Right forelimb (tissue), 1 donor: ENCODE measurements at places on chromosomes 7 and 10.

- DNase-seq = no peak
These were observed 2.0 kb upstream of the HOGA1 start for GRCh38 chr10:97582169-97582568.

- peak; percentile 37 for DNase-seq
These were observed 1.0 kb upstream of the PAX2 start for GRCh38 chr10:100744136-100744986.

DNA sequence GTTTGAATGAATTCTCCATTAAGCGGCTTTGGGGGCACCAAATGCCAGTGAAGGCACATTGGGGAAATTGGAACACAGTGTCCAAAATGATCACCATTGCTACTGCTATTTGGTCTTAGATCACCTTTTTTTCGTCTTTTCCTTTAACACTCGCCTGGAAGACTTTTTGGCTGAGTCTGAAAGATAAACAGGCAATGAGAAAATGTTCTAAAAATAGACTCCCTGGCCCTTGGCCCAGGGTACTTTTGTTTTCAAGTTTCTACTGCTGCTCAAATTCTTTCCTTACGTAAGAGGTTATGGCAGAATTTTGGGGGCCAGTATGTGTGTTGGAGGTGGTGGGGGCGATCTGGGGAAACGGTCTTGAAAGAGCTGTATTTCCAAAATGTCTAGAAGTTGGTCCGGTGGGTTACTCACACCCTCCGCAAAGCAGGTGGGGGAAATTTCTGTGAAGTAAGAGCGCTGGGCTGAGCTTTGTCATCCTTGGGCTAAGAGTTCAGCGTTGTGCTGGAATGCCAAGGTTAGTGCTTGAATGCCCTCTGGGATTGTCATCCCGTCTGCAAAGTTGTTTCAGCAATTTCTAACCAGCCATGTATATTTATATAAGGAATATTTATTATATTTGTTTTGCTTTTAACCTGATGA, 1.3 kb upstream of the ITPRIP start:
- DNase-seq = no peak

- DNase-seq = no peak
These were observed 35.7 kb downstream of the ZCCHC24 start for GRCh38 chr10:79409726-79410085.

DNA sequence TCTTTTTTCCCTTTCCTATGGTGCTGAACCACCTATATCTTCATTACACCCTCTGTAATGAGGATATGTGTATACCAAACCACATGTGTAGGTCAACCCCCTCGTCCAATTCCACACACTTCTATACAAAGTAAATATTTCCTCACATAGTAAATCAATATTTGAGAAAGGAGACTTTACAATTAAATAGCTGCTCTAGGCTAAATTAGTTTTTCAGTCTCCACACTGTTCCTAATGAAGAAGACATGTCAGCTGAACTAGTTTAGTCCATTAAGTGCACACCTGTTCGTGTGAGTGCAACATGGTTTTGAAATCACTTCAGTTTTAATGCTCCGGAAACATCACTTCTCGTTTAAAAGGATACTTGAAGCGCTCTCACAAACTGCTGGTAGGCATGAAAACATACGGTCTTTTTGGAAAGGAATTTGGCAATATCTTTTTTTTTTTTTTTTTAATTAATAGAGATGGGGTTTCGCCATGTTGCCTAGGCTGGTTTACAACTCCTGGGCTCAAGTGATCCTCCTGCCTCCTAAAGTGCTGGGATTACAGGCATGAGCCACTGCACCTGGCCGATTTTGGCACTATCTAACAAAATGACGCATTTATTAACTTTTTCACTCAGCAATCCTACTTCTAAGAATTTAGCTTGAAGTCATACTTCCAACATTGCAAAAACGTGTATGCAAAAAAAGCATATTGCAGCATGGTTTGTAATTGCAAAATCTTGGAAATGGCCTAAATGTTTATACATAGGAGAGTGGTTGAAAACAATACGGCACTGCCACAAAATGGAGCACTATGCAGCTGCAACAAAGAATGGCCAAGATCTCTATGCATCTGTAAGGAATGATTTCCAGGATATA, 2.1 kb upstream of the XRCC2 start:
- no peak for DNase-seq

- DNase-seq = no peak
These were observed 195.6 kb upstream of the CSTF2T start for GRCh38 chr10:51894771-51895578.

DNA sequence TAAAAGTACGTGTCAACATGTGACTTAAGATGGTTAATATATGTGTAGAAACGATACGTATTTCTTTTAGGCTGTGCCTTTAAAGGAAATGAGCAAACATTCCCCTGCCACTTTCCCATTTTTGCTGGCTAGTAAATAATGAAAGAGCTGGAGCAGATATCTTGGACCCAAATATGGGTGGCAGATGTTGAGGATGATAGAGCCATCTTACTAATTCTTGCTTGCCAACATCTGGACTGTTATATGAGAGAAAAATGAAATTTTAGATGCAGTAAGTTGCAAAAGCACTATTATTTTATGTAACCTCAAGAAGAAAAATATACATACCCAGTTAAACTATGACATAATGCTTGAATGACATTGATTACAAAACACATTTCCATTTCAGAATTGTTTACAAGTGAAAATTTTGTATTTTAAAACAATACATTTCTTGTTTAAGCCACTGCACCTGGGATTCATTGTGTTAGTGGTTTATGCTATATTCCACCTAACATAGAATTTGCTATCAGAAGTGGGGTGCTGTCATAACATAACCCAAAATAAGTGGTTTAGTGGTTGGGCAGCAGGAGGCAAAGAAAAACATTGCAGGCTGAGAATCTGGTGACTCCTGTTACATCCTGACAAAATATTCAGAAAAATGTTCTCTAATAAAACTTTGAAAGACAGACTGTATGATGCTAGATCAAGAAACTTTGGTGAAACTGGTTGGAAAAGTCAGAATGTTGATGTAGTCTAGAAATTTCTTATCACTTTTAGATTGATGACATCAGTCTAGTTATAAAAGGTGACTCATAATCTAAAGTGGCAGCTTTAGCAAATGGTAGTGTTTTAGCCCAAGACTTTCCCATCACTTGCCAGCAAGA, 305.0 kb downstream of the PTEN start:
- no peak for DNase-seq

DNA sequence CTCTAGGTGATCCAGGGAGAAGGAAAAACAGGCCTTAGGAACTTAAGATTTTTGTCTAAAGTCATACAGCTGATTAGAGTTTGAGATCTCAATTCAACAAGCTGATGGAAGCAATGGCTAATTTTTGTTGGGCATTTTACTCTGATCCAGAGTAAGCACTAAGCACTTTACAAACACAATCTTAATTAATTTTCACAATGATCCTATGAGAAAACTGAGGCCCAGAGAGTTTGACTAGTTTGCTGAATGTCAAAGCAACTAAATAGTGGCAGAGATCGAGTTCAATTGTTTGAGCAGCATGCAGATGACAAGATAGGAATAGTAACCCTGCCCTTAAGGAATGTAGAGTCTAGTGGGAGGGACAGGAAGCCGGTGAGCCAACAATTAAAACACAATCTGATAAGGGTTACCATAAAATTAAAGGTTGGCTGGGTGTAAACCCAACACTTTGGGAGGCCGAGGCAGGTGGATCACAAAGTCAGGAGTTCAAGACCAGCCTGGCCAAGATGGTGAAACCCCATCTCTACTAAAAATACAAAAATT, 13.5 kb upstream of the RPEL1 start:
- DNase-seq = no peak

- DNase-seq = peak; percentile 41
These were observed 40.9 kb downstream of the CDH23 start for GRCh38 chr10:71437537-71438092.

DNA sequence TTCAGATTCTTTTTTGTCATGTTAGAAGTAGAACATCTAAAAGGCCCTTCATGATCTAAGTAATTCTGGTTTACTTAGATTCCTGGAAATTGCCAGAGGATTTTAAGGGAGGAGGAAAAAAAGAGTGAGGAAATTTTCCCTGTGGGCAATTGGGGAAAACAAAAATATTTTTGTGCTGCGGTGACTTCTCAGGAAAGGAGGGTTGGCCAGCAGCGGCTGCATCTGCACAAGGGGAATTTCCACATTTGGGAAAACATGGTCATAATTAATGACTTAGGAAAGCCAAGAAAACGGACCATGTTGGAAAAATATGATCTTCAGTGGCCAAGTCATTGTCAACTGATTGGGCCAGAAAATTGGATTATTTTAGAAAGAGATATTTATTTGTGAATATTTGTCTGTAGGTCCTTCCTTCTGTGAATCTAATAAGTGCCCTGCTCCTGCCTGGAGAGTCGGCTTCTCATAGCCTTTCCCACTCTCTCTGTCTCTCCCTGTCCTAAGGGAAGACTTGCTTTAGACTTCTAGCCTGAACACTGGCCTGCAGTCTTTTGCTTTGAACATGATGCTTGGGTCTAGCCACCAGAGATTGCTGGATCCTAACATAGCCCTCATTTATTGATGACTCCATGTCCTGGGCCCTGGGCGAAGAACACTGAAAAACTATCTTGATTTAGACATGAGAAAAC, 124.2 kb upstream of the MKLN1 start:
- DNase-seq = no peak
